ENCODE measurements at places on chromosomes 7 and 10.
A peak's percentile ranks its signal among the peaks of the same experiment; 100 is the strongest.

GRCh38 chr7:20776214-20776911 is 10.3 kb downstream of the SP8 start:
- DNase-seq: no peak

- peak; percentile 80 for DNase-seq
Observed at GRCh38 chr7:36291387-36292316, 98.0 kb upstream of the ANLN start.

DNA sequence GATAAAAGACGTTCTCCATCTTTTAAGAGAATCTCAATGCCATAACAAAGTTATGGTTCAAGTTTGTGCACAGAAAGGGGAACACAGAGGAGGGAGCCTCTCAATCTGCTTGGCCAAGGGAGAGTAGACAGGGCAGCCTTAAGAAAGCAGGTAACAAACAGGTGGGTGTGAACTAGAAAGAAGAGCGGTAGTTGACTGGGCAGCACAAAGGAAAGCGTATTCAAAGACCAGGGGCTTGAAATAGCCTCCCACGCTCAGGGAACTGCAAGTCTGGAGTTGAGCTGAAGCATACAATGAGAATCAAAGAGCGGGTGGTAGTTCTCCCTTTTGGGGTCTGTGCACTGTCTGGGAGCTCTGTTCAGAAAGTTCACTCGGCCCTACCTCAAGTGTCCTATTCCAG is 18.9 kb upstream of the MACC1 start:
- DNase-seq: no peak

- peak; percentile 92 for DNase-seq
Observed at GRCh38 chr7:6729492-6730342, 23.0 kb upstream of the ZNF12 start.

DNA sequence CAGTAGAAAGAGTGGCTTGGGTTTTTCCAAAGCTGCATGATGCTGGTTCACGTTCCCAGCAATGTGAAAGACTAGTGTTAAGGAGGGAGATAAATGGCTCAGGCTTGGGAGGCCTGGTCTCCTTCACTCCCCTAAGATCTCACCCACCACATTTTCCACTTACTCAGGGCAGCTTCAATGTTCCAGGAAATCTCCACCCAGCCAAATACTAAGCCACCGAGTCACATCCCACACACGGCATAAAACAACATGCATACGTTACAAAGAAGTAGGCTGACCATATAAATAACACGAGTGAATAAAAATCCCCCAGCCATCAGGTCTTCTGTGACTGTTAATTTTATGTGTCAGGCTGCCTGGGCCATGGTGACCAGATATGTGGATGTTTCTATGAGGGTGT is 303.5 kb downstream of the SFMBT2 start:
- DNase-seq: peak; percentile 93

DNA sequence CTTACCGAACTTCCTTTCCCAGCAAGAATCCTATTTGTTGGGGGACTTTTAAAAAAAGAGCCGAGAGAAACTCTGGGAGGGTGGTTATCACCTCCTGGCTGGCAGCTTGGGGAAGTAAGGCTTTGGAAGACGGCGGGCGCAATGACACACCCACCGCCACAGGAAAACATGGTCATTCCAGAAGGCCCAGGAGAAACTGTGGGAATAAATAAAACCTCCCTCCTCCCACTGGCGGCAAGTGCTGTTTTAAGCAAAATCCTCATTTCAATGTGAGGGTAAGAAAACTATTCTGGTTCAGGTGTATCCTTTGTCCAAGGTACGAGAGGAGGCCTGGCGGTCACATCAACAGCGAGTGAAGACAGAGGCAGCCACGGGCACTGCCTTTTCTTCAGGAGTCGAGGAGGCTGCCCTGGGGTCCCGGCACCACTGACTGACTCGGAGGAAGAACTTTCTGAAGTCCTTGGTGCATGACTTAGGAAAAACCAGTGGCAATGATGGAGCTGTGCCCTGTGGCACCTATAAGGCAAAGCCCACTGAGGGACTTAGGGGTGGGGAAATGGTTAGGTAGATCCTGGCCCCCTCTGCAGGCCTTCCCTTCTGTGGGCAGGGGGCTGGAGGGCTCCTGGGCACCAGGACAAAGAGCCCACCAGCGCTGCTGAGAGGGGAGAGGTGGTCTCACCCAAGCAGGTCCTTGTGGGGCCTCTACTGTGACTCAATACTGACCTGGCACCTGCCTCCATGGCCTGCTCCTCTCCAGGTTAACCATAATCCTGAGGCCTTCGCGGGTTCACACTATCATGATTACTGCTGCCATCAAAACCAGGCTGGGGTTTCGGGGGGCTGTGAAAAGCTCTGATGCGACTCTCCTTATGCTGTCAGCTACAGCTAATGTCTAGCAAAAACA is 21.4 kb downstream of the DNAJB12 start:
- no peak for DNase-seq

DNA sequence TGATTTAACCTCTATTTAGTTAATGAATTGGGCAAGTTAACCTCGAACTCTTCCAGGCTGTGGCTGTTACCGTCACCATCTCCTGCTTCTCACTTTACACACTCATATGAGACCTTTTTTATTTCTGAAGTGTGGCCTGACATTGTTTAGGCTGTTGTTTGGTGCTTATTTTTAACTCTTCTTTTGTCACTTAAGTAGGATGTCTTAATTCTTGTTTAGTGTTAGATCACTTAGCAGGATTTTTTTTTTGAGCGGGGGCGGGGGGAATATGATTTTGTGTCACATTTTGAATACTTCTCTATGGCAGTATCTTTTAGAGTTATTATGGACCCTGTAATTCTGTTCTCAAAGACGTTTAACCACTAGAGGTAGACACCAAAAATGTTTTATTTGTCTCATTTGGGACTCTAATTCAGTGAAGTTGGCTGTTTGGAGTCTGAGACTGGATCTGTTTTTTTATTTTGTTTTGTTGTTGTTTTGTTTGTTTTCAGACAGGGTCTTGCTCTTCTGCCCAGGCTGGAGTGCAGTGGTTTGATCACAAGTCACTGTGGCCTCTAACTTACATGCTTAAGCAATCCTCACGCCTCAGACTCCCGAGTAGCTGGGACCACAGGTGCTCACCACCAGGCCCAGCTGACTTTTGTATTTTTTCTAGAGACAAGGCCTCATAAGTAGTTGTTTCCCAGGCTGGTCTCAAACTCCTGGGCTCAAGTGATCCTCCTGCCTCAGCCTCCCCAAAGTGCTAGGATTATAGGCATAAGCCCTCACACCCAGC is 73.5 kb downstream of the CUX1 start:
- no peak for DNase-seq

- no peak for DNase-seq
Observed at GRCh38 chr7:77561352-77561751, 24.3 kb downstream of the PTPN12 start.

DNA sequence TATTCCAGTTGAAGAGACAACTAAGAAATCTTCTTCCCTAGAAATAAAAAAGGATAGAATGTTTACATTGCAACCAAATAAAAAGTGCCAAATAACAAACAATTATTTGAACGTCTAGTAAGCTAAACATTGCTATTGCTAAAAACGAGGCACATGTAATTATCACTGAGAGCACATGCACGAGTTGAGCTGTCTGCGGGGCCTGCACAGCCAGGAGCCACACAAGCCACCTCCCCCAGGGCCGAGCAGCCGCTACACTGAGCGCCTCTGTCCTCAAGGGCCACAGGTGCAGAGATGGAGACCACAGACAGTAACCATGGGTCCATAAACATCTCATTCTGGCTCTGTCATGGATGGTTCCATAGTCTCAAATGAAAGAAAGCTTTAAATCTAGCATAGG is 17.2 kb downstream of the NCAPG2 start:
- DNase-seq: no peak

DNA sequence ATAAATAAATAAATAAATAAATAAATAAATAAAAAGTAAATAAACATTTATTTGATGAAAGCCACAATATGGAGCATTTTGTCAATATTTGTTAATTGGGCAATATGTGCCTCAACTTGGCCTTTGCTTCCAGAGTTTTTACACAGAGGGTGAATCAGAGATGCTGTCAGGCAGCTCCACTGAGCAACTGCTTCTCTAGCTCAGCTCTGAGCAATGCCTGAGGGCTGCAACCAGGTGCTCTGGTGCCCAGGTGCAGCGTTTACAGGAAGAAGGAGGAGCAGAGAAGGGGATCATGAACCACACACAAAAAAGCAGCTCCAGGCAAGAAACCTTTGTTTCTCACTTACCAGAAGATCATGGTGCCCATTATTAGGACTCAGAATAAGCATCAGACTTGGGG is 876.2 kb upstream of the AUTS2 start:
- no peak for DNase-seq

DNA sequence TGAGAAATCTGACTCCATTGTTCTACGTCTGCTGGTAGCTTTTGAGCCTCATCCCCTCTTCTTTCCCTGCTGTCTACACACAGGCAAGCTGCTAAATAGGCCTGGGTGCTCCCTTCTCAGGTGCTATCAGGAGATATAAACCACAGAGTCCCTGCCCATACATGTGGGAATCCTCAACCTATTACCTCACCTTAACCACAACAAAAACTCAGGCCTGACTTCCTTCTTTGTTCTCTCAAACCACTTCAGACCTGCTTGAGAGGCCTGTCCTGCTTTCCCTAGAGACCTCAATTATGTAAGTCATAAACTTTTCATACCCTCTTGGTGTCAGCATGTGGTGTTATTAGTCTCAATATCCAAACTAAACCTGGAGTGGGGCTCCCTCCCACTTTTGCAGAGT is 75.0 kb upstream of the MAGI2 start:
- no peak for DNase-seq

- peak; percentile 37 for DNase-seq
Observed at GRCh38 chr7:36283711-36284130, 105.9 kb upstream of the ANLN start.

- DNase-seq: no peak
Observed at GRCh38 chr10:82529062-82529461, 654.1 kb downstream of the NRG3 start.

DNA sequence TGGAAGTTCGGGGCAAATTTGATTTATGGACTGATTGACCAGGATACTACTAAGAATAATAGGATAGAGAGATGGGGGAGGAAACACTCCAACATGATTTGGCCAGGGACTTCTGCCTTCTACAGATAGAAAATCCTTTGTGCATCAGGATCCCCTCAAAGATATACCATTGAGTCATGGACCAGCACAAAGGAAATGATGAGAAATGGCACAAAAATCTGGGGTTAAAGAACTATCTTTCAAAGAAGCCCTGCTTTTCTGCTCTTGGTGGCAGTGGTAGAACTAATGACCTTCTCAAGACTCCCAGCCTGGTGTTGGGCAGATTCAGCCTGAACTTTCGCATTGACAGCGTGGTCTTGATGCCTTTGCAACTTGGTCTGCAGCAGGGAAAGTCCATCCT is 27.6 kb upstream of the LAMB1 start:
- peak; percentile 84 for DNase-seq

All from fibroblast of skin of right biceps (primary cell).